NT2/D1 (cell line): ENCODE measurements at places on chromosomes 6 and 20.

DNA sequence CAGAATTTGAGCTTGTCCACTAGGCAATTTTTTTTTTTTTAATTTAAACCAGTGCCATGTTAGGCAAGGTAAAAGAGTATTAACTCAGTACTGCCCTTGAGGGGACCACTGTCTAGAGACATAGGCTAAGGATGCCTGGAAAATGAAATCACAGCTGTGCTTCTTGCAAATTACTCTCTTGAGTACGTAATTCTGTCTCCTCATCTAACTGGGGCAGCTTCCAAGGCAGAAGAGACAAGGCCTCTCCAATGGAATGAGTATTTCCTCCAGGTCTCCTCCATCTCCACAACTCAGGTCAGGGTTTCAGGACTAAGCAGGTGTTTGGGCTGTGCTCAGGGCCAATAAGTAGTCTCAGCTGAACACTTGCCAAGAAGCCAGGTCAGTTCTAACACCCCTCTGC is 33.8 kb upstream of the MRPS10 start:
- no peak for DNase-seq

DNA sequence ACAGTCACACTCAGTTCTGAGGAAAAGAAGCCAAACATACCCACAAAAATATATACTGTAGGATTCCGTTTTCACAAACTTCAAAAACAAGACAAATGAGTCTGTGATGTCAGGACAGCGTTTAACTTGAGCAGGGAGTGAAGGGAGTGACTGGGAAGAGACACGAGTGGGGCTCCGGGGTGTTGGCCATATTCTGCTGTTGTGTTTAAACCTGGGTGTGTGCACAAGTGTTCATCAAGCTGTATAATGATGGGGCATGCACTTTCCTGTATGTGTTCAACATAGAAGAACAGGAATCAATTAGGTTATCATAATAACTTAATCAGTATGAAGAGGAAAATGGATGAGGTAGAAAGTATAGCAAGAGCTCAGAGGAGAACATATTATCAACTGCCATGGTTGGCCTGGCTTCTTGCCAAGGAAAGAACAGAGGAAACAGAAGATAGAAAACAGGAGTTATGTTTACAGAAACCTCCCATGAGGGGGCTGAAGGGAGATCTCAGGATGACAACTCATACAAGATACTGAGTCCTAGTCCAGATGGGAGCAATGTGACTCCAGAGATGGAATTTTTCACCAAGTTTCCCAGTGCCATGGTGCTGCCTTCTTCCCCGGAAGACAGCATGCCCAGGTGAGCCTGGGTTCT is 15.1 kb upstream of the AFDN start:
- no peak for DNase-seq

- no peak for DNase-seq
Measured at GRCh38 chr6:18388271-18388670, 1.1 kb downstream of the RNF144B start.

DNA sequence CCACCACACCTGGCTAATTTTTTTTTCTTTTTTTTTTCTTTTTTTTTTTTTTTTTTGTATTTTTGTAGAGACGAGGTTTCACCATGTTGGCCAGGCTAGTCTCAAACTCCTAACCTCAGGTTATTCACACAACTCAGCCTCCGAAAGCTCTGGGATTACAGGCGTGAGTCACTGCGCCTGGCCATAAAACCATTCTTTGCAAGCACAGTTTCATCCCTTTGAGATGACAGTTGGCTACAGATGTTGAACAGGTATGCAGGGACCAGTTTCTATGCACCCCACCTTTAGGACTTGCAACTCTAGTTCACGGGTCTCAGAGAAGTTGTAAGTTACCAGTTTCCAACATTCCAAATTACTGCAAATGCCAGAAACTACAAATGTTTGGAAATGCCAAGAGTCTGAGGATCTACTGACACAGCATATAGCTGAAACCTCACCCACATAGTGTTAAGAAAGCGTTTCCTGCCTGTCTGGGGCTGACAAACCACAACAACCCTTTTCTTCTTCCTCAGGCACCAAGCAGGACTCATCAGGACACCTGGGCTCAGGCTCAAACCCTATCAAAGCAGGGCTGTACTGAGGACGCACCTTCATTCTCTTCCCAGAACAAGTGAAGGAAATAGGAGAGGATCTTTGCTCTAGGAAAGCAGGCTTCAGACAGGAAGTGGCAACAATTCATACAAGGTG is 22.9 kb downstream of the ARHGAP18 start:
- DNase-seq: no peak
